ENCODE measurements at places on chromosomes 7 and 10.

DNA sequence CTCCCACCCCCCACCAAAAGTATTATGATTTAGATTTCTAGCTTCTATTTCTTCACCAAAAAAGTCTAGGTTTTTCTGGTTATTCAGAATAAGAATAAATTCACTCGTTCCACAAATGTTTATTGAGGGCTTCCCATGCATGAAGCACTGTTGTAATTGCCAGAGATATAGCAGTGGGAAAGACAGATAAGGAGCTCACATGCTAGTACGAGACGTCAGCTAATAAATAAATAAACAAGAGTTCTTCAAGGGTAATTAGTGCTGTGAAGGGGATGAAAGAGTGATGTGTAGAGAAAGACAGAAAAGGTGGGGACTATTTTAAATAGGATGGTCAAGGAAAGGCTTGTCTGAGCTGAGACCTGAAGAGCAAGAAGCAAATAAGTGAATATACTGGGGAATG lies 38.1 kb upstream of the SEPTIN7 start:
- DNase-seq: no peak

DNA sequence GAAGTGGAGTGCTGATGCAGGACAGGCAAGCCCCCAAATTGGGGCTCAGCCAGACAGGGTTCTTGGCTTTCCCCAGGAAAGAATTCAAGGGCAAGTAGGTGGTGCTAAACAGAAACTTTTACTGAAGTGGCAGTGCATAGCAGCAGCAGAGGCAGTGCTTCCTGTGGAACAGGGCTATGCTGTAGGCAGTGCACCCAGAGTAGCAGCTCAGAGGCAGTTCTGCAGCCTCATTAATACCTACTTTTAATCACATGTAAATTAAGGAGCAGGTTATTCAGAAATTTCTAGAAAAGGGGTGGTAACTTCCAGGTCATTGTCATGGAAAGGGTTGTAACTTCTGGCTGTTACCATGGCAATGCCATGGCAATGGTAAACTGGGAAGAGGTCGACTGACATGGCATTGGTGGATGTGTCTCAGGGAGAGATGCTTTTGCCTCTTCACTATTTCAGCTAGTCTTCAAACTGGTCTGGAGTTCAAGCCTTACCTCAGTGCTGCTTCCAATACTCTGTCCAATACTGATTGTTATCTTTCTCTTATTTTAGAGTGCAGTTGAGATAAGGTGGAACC lies 29.2 kb downstream of the PRSS58 start:
- no peak for DNase-seq

DNA sequence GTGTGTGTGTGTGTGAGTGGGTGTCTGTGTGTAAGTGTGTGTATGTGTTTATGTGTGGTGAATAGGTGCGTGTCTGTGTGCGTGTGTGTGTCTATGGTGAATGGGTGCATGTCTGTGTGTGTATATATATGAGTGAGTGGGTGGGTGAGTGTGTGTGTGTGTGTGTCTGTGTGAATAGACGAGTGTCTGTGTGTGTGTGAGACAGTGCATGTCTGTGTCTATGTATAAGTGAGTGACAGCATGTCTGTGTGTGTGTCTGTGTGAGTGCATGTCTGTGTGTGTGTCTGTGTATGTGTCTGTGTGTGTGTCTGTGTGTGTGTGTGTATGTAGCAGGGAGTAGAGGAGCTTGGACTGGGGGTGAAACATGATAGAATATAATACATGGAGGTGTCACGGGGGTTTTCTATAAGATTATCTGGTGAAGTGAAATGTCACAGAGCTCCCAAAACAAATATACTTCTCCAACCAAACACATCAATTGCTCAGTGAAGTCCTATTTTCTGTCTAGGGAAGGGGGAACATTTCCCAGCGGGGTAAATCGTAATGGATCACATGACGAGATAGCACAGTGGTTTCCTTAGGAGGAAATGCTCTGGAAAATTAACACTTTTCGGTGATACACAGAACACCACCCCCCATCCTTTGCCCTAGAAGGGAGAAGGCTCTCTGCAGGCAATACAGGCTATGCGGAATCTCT lies 723.3 kb upstream of the CELF2 start:
- DNase-seq: no peak

- no peak for DNase-seq
These were observed 86.3 kb upstream of the PIK3CG start for GRCh38 chr7:106778656-106779250.

DNA sequence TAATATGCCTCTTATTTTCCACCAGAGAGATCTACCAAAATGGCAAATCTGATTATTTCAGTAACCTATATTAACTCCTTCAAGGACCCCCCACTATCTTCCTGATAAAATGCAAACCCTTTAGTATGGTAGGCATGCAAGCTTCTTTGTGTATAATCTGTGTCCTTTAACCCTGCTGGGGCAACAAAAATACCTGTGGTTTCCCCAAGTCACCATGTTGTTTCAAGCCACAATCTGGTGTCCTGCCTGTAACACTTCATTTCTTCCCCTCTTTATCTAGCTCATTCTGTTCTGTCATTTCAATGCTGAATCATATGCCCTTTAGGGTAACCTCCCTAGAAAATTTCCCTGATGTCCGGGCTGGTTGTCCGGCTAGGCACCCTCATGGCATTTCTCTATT lies 5.3 kb downstream of the CALCR start:
- no peak for DNase-seq

DNA sequence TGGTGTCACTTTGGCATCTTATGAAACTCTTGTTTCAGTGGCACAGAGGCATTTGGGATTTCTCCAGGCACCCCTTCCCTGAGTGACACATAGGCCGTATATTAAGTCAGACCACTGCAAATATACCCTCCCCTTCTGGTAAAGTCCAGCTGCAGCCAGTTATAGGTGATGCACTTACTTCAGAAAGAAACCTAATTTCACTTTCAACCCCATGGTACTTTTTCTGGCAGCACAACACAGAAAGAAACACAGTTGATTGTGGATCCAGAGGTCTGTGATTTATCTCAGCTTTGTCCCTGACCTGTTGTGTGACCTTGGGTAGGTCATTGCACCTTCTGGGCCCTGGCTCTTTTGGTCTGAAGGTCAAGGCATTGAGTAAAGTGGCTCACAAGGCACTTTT lies 173.2 kb downstream of the BUB3 start:
- DNase-seq: no peak

- DNase-seq: no peak
These were observed 509.7 kb upstream of the AKR1E2 start for GRCh38 chr10:4316161-4316810.

- DNase-seq: no peak
These were observed at the start of gene COL13A1 for GRCh38 chr10:69801434-69802315. Gene COL13A1 (plus strand): TSS chr10:69801906. CDS start chr10:69802424, 518 bp downstream.

DNA sequence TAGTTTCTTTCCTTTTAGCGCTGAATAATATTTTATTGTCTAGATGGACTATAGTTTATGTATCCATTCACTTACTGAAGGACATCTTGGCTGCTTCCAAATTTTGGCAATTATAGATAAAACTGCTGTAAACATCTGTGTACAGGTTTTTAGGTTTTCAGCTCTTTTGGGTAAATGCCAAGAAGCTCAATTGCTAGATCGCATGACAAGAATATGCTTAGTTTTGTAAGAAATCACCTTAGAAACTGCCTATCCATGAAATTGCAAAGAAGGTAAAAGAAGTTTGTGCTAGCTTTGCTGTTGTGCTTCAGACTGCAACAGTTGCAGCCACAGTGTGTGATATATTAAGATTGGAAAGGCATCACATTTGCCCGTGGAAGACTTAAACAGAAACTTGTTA lies 103.2 kb upstream of the TNS3 start:
- no peak for DNase-seq

- DNase-seq: no peak
These were observed 93.6 kb downstream of the VOPP1 start for GRCh38 chr7:55478700-55479099.

GRCh38 chr10:56135828-56136227 lies 225.2 kb downstream of the ZWINT start:
- DNase-seq: no peak

DNA sequence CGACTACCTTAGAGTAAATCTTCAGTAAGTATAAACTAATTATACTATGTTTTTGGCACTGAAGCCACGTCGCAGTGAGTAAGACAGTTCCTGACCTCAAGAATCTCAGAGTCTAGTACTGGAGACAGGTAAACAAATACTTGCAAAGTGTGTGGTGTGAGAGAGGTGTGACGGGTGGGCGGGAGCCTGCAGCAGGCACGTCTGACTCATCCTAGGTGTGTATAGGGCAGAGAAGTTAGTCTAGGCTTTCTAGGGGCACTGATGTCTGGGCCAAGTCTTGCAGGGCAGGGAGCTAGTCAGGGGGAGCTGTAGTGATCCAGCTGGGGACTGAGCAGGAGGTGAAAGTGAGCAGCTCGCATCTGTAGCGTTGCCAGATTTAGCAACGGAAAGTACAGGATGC lies 35.9 kb upstream of the SFTPD start:
- DNase-seq: no peak

DNA sequence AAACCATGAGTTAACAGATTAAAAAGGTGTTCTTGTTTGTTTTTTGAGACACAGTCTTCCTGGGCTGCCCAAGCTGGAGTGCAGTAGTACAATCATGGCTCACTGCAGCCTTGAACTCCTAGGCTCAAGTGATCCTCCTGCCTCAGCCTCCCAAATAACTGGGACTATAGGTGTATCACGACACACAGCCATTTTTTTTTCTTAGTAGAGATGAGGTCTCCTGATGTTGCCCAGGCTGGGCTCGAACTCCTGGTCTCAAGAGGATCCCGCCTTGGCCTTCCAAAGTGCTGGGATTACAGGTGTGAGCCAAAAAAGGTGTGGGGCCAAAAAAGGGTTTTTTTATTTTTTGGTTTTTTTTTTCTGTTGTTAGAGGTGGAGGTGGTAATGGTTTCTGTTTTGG lies 29.3 kb downstream of the KMT2C start:
- no peak for DNase-seq

DNA sequence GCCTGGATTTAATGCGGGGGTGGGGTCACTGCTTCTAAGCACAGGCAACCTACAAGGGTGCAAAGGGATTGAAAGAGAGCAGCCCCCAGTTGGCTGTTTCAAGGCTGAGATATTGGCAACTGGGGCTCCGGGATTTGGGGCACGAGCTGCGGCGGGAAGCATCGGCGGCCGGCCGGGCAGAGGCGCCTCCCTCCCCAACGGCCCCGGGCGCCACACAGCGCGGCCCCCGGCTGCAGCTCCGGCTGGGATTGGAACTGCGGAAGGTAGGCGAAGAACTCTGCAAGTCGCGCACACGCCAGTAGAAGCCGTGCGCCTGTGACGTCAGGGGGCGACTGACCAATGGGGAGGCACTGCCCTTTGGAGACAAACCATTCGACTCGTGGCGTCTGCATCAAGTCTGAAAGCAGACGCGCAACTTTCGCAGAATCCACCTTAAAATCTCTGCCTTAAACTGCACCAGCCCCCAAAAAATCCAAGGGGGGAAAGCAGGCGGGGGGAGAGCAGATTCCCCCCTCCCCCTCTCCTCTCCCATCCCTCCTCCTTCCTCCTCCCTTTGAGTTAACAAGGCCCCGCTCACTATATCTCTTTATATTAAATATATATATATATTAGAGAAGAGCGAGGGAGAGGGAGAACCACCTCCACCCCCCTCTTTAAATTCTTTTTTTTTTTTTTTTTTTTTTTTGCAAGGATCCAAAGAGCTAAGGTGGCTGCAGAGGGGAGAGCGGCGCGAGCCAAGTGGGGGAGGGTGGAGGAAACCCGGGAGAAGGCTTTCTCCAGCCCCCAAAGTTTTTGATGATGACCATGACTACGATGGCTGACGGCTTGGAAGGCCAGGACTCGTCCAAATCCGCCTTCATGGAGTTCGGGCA lies at the start of gene DLX6:
Gene DLX6 (plus strand): TSS at position 371 of the 872 bp plus-strand sequence. CDS start 425 bp downstream, at position 796.
- DNase-seq: no peak

GRCh38 chr7:2399848-2400587 lies 3.4 kb upstream of the CHST12 start:
- no peak for DNase-seq

DNA sequence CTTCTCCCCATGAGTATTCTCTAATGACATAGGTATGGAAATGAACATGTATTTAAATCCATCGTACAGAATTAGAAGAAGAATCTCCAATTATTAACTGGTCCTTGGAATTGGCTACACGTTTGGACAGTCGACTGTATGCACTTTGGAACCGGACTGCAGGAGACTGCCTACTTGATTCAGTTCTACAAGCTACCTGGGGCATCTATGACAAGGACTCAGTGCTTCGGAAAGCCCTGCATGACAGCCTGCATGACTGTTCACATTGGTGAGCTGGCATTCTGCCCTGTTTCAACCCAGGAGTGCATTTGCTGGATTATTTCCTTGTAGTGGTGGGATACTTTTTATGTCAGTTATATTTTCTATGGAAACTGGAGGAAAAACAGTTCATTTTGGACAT lies 32.2 kb downstream of the ZRANB1 start:
- DNase-seq: no peak

GRCh38 chr7:157276091-157276561 lies 60.7 kb upstream of the DNAJB6 start:
- no peak for DNase-seq

DNA sequence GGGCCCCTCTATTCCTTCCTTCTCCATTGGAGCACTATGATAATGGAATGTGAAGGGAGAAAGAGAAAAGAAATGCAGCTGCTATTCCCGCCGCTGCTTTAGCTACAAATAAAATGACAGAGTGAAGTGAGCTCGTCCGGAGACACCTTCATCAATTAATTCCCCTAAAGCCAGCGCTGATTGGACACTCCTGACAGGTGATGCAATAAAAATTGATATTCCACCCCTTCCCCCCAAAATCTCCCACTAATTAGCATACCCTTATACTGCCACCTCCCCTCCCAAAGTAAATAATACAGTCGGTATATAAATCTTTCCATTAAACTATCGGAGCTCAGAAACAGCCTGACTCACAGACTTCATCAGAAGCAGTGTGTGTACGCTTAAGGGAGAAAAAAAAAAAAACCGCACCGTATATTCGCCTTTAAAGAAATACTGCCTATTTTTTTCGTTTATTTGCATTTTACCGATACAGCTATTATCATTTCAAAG lies 7.3 kb downstream of the SKIDA1 start:
- no peak for DNase-seq

DNA sequence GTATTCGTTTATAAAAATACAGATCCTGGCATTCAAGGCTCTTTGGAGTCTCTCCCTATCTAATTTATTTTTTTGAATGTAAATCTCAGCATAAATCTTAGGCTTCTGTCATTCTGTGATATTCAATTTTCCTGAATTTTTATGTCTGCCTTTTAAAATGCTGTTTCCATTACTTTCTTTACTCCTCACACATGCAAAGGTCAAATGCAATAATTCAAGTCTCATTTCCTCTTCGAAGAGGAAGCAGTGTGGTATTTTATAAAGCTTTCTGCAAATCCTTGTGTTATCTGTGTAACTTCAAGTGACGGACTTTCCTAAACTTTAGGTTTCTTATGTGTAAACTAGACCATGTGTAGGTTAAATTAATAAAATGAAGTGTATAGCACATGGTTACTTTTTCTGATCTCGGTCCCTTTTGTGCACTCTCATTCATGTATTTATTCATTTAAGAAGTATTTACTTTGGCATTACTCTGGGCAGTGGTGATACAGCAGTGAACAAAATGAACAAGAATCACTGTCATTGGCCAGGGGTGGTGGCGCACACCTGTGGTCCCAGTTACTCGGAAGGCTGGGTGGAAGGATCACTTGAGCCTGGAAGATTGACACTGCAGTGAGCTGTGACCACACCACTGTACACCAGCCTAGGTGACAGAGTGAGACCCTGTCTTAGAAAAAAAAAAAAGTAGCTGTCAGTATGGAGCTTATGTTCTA lies 332.2 kb downstream of the EXOC4 start:
- no peak for DNase-seq
